ENCODE measurements at places on chromosomes 16 and 17. TPM values are rescaled to one million over a fixed set of nuclear protein-coding genes. Genes with fewer than 3 reads are reported as not detected.

Gene MIEF2
- total RNA-seq, result 22.4 TPM

Gene HOXB1
- total RNA-seq, result not detected

Gene KRT33A
- total RNA-seq, result not detected

Gene MYH13
- total RNA-seq, result not detected

Gene RMI2
- 3.7 TPM for total RNA-seq

Gene CRHR1
- 37.6 TPM for total RNA-seq

All from temporal lobe (tissue), 4 donors.